Left lung (tissue), 14 donors: ENCODE measurements at places on chromosomes 3 and 15. TPM values are rescaled to one million over a fixed set of nuclear protein-coding genes. Genes with fewer than 3 reads are reported as not detected.

GPR160 gene
- 11.3 TPM for polyA plus RNA-seq

DNA sequence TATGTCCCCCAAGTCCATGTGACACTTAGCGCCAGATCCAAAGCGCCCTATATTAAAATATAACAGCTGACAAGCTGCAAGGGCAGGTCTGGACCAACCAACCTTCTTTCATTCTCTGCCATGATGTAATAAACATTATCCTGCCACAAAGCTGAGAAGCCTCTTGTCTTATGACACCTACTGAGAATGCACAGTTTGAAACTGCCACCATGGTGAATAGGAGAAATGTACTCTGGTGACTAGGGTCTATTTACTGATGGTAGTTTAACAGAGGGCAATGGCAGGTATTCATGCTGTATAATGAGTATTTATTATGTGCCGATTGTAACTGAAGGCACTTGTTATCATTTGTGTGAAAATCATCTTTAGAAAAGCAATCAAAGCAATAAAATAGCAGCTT lies 634.0 kb downstream of the OTOL1 start:
- no peak for DNase-seq

DNA sequence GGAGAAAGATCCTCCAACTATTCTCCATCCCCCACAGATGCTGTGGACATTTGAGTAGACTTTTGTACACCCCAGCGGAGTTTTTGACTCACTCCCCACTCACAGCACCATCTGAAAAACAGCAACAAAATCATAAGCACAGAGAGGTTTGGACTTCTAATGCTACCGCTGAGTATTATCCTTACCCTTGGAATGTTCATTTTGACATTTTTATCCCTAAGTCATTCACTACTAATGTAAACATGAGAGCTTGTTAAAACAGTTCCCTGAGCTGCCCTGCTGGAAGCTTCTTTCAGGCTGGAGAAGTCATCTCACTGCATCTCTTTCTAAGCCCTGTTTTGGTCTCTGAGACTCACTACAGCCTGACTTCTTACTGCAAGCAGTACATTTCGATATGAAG lies 1045.9 kb downstream of the MCTP2 start:
- no peak for DNase-seq

INSYN1 gene
- 18.4 TPM for polyA plus RNA-seq

GRCh38 chr15:57427367-57427821 lies 51.1 kb downstream of the CGNL1 start:
- DNase-seq: no peak

GRCh38 chr3:170563712-170564423 lies 22.0 kb downstream of the SLC7A14 start:
- DNase-seq: no peak

DNA sequence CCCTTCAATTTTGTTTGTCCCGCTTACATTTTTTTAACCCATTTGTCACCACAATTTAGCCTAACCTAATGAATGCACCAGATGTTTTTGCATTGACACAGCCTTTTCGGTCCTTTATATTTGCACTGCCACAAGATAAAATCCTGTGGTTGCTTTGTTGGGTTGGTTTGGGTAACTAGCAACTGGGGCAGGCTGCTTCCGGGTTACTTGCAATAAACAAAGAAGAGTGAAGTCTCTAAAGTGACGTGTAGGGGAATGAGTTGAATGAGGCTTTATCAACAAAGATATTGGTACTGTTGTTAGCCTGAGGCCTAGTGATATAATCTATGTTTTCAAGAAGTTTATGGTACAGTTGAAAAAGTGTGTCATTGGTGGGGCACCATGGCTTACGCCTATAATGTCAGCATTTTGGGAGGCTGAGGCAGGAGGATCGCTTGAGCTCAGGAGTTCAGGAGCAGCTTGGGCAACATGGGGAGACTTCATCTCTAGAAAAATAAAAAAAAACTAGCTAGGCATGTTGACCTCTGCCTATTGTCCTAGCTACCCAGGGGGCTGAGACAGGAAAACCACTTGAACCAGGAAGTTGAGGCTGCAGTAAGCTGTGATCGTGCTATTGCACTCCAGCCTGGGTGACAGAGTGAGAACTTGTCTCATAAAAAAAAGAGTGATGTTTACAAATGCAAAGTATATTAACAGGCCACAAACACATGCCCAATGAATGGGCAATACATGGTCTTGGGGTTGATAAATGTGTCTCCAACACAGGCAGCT lies 121.8 kb downstream of the OXSM start:
- no peak for DNase-seq

- DNase-seq: no peak
Observed at GRCh38 chr15:25795061-25795460, 68.1 kb downstream of the ATP10A start.

DNA sequence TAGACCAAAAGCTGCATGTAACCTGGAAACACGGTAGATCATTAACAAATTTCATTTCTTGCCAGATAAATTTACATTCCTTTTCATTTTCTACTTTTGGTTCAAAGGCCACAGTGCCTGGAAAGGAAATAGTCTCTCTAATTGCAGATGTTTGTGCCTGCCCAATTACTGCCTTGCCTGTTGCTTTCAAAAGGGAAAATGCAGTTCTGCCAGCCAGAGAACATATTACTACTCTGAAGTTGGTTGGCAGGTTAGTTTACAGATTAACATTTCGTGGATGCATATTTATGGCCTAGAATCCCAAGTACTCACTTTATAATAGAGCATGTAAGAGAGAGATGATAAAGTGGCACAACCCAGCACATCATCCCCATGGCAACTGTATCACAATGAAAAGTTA lies 124.3 kb upstream of the LRRC3B start:
- DNase-seq: no peak

DNA sequence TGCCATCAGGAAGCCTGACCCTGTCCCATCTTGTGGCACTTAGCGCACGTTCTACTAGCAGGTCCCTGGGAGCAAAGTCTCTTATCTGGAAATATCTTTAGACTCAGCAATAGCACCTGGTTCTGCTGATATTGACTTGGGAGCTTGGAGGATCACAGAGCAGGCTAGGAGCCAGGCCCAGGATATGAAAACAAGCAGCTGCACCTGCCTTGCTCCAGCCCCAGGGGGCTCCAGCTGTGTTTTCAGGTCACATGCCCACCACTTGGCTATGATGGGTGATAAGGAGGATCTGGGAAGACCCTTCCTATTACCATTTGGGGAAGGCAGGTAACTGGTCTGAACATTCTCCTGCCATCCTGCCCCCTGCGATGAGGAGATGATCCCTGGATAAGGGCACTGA lies 87.8 kb downstream of the C3orf70 start:
- no peak for DNase-seq

DNA sequence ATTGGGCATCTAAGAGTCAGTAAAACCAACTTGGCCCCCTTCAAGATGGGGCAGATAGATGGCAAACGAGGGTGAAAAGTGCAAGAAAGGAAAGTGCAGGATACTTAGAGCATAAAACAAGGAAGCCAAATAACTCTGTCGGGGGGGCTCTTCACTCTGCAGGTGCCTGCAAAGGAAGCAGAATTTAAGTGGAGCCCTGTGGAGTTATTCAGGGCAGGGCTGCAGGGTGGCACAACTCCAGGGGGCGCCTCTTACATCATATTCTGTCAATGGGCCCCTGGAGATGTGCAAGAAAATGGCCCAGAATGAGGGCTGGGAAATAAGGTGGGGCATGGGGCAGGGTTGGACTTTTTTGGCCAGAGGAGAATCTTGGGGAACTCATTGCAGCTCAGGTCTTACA lies 69.7 kb downstream of the CD47 start:
- no peak for DNase-seq

PRSS50 gene
- polyA plus RNA-seq: 0.78 TPM

- no peak for DNase-seq
Observed at GRCh38 chr15:49418811-49419210, 4.2 kb upstream of the FGF7 start.

DNA sequence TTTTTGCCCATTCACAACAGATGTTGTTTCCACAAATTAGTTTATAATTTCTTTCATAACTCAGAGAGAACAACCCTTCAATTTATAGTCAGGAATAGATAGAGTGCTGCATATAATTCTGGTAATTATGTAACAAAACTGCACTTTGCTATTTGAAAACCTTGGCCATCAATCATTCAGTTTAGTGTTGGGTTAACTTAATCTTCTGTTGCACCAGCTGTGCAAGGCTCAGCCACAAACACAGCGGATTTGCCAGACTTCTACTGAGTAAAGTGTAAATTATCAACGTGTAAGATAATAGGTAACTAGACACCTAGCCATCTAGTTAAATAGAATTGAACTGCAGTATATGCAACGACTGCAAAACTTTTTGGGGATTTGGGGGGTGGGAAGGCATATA lies 1064.3 kb upstream of the EPHA6 start:
- DNase-seq: no peak

DNA sequence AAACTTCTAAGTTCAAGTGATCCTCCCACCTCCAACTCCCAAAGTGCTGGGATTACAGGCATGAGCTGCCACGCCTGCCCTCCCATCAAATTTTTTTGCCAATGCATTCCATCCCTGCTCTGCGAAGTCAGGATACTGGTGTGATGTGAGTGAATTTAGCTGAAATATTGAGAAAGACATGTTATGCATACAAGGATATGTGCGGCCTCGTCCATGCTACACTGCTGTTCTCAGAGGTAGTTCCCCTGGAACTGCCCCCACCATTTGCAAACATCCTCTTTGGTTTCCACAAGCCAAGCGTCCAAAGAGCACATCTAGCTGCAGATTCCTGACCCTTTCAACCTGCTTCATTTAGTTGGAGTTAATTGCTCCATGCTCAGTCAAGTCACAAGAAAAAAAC lies 36.5 kb upstream of the BCL2A1 start:
- DNase-seq: no peak

DNA sequence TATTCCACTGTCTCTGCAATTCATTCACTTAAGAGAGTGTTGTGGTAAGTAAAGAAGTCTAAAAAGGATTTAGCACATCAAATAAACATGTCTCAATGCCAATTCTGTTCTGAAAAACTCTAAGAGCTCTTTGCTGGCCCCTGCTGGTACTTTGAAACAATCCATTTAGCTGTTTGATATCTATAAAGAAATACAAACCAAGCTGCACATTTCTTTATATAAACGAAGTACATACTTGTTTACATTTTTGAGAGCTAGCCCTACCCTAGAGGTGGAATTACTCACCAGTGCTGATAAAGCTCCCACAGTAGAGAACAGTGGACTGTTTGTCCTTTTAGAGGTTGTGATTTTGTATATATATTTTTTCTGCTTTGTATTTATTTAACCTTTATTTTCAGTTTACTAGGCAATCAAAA lies 75.5 kb downstream of the NEDD4 start:
- no peak for DNase-seq

GRCh38 chr3:15271785-15272381 lies 60.5 kb downstream of the SH3BP5 start:
- DNase-seq: peak; percentile 86

MEX3B gene
- polyA plus RNA-seq: 14.0 TPM

DNA sequence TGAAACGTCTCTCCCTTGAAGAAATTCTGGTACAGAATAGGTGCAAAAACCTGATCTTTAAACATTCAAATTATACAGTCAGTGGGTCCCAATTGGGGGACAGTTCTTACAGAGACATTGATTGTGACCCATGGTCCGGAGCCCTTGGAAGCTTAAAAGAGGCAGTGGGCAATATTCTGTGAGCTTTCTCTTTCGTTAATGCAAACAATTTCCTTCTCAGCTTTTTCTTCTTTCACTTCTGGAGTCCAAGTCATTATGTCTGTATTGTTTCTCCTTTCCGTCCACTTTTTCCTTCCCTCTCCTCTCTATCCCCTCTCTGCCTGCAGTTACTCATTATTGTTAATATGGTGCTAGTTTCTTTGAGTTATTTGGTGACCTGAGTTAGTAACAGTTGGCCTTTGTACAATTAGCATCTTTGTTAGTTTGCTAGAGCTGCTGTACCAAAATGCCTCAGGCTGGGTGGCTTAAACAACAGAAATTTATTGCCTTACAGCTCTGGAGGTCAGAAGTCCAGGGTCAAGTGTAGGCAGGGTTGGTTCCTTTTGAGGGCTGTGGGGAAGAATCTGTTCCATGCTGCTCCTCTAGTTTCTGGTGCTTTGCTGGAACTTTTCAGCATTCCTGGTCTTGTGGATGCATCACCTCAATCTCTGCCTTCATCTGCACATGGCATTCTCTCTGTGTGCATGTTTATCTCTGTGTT lies 102.6 kb downstream of the GMPS start:
- DNase-seq: no peak

DNA sequence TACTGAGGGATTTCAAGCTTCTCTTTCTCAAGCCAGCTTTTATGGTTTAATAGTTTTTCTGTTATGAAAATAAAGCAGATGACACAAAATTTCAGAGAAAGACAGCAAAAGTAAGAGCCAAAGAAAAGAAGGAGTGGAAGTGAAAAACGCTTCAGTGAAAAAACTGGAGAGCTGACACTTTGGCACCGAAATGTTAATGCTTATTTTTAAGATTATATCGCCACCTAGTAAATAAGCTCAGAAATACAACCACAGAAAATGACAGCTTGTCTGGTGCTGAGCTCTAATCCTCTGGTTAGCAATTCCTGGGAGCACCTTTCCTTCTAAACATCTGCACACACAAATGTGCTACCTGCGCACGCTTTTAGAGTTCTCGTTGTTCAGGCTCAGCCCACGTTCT lies 101.6 kb downstream of the ZPLD1 start:
- DNase-seq: peak; percentile 51

GRCh38 chr3:72047221-72047871 lies 262.4 kb upstream of the PROK2 start:
- no peak for DNase-seq

TERC gene
- polyA plus RNA-seq: not detected

- DNase-seq: no peak
Observed at GRCh38 chr3:52779011-52779836, 1.8 kb downstream of the ITIH1 start.
